ENCODE measurements at places on chromosomes 5 and 9.
A peak's percentile ranks its signal among the peaks of the same experiment; 100 is the strongest.

DNA sequence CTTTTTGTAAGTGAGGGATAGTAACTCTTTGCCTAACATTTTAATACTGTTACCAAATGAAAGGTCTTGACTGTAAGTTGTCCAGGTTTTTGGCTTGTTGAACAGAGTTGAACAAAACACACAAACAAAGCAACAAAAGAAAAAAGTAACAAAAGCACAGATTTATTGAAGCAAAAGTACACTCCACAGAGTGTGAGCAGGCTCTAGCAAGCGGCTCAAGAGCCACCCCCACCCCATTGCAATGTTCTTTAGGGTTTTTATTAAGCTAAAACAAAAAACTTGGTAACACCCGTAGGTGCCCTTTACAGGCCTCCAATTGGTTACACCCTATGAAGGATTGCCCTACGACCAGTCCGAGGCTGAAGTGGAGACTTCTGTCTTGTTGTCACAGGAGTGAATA, 197.4 kb upstream of the MAP3K1 start:
- no peak for DNase-seq

DNA sequence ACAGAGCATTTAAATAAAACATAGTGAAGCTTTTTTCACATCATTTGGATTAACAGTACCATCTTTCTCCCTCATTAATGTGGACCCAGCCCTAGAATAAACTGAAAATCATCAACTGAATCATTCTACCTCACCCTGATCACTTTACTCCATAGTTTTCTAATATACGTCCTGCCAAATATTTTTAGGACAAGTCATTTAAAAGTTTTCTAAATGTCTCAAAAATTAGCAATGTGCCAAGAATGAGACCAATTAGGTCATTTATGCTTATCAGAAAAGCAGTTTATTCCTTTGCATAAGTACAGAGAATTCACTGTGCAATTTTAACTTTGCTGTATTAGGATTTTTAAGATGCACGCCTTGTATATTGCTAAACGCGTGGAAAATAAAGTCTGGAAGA, 284.4 kb downstream of the PIK3R1 start:
- DNase-seq: no peak

DNA sequence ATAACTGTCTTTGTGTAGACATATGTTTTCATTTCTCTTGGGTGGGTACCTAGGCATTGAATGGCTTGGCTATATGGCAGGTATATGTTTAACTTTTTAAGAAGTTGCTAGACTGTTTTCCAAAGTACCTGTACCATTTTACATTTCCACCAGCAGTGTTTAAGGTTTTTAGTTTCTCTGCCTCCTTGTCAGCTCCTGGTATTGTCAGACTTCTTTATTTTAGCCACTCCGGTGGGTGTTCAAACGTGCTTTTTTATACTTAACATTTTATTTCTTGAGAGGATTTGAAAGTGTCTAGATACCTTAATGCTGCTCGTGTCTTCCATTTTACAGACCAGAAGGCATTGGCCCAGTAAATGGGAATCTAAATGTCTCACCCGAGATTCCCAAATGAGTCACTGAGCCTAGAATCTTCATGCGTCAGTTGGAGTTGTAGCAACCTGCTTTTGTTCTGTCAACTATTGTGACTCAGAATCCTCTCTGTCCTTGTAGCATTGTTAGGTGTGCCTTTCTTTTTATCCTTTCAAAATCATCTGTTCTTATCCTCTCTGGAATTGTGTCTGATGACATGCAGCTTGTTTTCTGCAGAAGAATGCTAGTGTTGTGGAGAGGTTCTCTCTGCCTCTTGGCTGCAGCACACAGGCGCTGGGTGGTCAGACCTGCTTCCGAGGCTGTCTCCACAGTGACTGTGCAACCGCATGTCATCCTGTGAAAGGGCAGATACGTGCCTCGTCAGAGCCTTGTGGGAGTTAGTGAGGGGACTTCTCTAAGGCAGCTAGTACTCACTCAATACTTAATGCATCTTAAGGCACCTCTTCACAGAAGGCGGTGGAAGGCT, 291.8 kb downstream of the AOPEP start:
- DNase-seq: peak; percentile 14

DNA sequence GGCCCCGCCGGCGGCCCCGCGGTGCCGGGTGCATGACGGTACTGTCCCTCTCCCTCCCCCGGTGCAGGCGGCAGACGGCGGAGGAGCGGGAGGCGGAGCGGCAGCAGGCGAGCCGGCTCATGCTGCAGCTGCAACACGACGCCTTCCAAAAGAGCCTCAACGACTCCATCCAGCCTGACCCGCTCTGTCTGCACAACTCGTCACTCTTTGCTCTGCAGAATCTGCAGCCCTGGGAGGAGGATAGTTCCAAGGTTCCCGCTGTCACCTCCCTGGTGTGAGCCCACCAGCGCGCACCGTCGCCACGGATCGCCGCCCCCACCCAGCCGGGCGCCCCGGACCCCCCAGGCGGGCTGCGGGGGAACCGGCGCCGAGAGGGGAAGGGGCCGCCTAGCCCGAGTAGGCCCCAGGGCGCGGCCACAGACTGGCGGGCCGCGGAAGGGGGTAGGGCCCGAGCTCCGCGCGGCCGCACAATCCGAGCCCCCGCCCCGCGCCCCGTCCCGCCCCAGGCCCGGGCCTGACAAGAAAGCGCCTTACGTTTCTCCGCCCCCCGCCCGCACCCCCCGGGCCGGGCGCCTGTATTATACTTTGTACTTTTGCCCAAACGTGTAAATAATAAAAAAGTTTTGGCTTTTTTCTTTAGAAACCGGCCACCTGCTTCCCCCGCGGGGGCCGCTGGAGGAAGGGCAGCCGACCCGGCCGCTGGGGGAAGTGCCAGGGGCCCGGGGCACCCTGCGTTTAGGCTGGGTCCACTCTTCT, 2.5 kb downstream of the TLX3 start:
- DNase-seq: peak; percentile 14

DNA sequence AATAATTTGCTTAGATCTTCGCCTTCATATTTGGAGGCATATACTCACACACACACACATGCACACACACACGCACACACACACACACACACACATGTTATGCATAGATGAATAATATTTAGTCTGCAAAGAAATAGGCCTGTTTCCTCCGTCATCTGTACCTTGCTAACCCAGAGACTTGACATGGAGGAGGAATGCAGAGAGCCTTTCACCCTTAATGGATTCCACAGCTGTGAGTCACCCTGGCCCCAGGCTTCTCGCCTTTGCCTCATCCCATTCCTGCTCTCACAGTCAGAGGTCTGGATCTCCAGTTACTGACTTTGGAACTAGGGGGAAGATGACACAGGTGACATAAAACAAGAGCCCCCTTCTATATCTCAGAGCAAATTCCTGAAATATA, 29.7 kb downstream of the ZNF462 start:
- DNase-seq: no peak

- no peak for DNase-seq
Observed at GRCh38 chr9:12350775-12351174, 342.4 kb upstream of the TYRP1 start.

DNA sequence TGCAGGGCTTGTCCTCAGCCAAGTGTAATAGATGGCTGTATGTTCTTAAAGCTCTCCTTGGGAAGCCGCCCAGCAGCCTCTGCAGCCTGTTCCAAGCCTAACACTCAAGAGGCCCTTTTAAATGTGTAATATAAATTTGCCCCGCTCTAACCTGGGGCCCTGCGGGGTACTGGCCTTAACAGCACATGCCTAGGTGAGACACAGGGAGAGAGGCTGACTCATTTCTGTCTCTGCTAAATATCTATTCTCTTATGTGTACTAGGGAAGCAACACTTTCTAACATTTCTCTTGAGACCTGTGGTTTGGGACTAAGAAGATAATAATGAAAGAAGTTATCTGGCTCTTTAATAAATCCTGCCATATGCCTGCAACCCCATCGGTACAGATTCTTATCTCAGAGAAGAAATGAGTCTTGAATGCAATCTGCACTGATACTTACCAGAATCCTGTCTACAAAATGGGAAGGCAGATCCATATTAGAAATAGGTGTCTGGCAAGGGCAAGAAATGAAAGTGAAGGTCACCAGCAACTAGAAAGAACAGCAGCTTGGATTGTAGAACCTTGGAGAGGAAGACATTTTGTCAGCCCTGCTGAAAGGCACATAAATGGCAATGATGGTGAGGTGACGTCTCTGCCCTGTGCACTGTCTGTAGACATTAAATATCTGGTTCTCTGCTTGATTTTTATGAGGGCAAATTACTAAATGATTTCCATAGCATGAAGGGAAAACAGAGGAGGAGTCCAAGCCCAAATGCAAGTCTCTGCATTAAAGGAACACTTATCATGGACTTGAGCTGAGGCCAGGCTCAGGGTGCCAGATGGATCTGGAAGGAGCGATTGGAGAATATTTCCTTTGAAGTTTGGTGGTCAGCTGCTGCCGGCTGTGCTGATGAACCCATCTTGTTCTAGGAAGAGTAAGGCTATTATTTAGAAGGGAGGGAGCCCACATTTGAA, 14.5 kb upstream of the TGFBI start:
- no peak for DNase-seq

DNA sequence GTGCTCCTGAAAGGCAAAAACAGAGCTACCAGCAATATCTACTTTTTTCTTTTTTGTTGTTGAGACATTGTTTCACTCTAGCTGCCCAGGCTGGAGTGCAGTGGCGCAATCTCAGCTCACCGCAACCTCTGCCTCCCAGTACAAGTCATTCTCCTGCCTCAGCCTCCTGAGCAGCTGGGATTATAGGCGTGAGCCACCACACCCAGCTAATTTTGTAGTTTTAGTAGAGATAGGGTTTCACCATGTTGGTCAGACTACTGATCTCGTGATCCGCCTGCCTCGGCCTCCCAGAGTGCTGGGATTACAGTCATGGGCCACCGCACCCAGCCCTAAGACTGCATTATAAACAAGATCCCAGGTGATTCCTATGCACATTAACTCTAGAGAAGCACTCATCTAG, 17.0 kb downstream of the PLPP1 start:
- no peak for DNase-seq

GRCh38 chr5:83964271-83964670, 243.6 kb upstream of the HAPLN1 start:
- no peak for DNase-seq

DNA sequence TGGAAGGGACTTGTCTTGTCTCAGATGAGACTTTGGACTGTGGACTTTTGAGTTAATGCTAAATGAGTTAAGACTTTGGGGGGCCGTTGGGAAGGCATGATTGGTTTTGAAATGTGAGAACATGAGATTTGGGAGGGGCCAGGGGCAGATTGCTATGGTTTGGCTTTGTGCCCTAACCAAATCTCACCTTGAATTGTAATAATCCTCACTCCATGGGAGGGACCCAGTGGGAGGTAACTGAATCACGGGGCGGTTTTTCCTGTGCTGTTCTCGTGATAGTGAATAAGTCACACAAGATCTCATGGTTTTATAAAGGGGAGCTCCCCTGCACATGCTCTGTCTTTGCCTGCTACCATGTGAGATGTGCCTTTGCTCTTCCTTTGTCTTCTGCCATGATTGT, 72.1 kb downstream of the RAI14 start:
- DNase-seq: no peak
